Smooth muscle cell of the coronary artery (primary cell): ENCODE measurements at places on chromosomes 4 and X. TPM values are rescaled to one million over a fixed set of nuclear protein-coding genes. Genes with fewer than 3 reads are reported as not detected.

SHROOM4 gene
- total RNA-seq = 0.70 and 2.6 TPM in 2 replicates

NLGN4X gene
- total RNA-seq = 0.59 TPM in 1 of 2 replicates, not detected in the other

ZDHHC15 gene
- 0.23 and 0.38 TPM in 2 replicates for total RNA-seq

GDPD2 gene
- total RNA-seq = not detected in 2 replicates

JAKMIP1 gene
- not detected in 2 replicates for total RNA-seq
